ENCODE measurements at places on chromosomes 6 and 20. TPM values are rescaled to one million over a fixed set of nuclear protein-coding genes. Genes with fewer than 3 reads are reported as not detected.

DNA sequence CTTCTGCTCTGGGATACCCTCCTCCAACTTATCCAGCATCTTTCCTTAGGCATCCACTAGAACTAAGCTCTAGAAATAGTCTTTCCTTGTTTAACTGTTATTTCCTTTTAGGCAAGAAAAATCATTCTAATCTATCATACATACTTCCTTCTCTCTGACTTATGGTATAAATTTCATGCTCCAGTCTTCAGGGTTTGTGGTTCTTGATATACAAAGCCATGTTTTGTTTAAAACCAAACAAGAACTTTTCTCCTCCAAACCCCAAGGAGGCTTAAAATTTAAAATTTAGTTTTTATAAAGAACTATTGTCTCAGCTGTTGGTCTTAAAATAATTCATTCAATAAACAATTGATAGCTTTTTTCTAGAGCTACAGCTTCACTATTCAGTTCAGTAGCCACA, 77.2 kb downstream of the CD164 start:
- no peak for DNase-seq

GRCh38 chr6:9621276-9621675, 793.6 kb downstream of the TFAP2A start:
- DNase-seq, result no peak

- peak; percentile 70 for DNase-seq
Measured at GRCh38 chr6:111663692-111664564, 58.2 kb upstream of the TRAF3IP2 start.

GRCh38 chr6:52454556-52454955, 34.4 kb downstream of the EFHC1 start:
- no peak for DNase-seq

HLA-DMB gene
- polyA plus RNA-seq, result 7.8 TPM

ARFGEF3 gene
- polyA plus RNA-seq, result 0.33 TPM

PRDM13 gene
- not detected for polyA plus RNA-seq

LY6G6D gene
- polyA plus RNA-seq, result not detected

DNA sequence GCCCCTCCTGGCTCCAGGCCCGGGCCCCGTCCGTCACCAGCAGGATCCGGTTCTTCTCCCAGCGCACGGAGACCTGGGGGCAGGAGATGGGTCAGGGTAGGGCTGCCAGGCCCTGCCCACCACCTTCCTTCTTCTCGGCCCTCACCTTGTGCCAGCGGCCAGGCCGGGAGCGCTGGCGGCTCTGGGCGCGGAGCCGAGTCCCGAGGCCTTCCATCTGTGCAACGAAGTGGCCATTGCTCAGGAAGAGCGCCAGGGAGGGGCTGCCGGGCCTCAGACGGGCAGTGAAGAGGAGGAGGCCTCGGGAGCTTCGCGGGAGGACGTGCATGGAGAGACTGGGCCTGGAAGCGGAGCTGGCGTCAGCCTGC, 7.9 kb downstream of the ADRM1 start:
- no peak for DNase-seq

DNA sequence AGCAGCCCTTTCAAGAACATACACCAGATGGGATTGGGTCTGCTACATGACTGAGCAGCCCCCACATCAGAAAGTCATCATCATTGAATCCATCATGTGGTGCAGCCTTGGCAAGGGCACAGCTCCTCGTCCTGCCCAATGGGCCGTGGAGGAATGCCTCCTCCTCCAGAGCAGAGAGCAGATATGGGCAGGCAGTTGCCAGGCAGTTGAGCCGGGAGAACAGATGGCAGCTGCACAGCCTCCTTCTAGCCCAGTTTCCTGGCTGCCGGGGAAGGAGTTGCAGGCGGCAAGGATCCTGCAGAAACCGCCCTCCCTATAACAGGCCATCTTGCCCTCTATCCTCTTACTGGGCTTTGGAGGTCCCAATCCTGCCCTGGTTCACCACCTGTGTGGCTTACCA, 11.9 kb upstream of the ZFAND3 start:
- DNase-seq, result no peak

DNA sequence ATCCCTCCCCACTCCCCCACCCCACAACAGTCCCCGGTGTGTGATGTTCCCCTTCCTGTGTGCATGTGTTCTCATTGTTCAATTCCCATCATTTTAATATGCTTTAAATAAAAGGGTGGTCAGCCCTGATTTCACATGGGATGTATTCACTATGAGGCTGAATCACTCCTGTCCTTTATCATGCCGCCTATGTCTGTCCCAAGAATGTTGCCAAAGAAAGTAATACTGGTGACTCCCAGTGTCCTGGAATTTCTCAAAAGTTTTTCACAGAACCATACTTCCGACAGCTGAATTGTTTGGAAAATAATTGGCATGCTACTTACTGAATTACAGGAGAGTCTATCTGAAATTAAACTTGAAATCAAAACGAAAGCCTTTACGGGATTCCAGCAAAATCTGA, 217.7 kb downstream of the HAO1 start:
- DNase-seq, result no peak

HLA-DQB1 gene
- polyA plus RNA-seq, result 81.2 TPM

- DNase-seq, result no peak
Measured at GRCh38 chr20:56957737-56958553, 308.5 kb downstream of the BMP7 start.

- no peak for DNase-seq
Measured at GRCh38 chr6:127924440-127924839, 23.6 kb upstream of the THEMIS start.

DNA sequence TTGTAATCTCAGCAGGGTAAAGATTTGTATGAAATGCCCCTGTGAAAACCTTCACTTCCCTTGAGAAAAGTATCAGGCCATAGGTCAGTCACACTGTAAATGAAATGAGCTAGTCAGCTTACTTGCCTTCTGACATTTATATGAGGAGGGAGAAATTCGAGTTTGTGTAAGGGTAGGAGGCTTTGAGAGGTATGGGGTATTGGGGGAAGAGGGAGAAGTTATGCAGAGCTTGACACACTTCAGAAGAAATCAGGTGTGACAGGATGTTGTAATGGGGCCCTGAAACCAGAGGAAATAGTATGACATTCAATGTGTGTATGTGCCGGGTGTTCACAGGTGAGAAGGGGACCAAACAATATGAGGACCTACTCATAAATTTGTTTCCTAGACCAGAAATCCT, 64.2 kb upstream of the CCN6 start:
- DNase-seq, result no peak

SUMO4 gene
- 0.37 TPM for polyA plus RNA-seq

MROH8 gene
- 5.9 TPM for polyA plus RNA-seq

DNA sequence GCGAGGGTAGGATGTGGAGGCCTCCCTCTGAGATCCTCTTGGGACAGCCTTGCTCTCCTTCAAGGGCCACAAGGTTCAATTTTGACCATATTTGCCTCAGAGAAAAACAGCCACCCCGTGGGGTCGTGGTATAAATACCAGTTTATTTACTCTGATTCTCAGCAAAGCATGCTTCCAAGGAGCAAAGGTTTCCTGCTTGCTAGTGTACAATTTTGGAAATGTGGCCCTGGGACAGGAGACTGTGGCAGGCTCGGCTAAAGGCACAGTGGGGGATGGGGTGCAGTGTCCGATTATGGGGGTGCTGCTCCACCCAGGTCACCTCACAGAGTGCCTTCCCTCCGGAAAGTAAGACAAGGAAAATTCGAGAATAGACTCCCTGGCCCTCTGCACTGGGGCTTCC, 31.1 kb downstream of the RBM38 start:
- DNase-seq, result no peak

PRR3 gene
- polyA plus RNA-seq, result 8.2 TPM

CDC5L gene
- 5.4 TPM for polyA plus RNA-seq

RTF2 gene
- polyA plus RNA-seq, result 29.1 TPM

GRCh38 chr6:156273065-156273711, 504.0 kb upstream of the ARID1B start:
- no peak for DNase-seq

MUC21 gene
- 0.09 TPM for polyA plus RNA-seq

DNA sequence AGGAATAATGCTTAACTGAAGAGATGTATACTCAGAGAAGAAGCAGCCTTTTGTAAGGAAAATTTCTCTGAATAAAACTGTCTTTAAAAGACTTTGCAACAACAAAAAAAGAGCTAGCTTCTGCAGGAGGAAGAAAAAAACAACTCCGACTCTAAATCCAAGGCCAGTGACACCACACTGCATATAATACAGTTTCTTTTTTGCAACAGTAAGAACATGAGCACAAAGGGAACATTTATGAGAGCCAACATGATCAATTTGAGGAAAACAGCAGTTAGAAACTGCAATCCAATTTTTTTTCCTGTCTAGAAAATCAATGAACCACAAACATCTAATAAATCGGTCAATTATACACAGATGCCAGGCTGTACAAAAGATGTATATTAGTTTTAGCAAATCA, 42.9 kb upstream of the UST start:
- no peak for DNase-seq

DEFB124 gene
- polyA plus RNA-seq, result 1.5 TPM

OR2H2 gene
- polyA plus RNA-seq, result not detected

DNA sequence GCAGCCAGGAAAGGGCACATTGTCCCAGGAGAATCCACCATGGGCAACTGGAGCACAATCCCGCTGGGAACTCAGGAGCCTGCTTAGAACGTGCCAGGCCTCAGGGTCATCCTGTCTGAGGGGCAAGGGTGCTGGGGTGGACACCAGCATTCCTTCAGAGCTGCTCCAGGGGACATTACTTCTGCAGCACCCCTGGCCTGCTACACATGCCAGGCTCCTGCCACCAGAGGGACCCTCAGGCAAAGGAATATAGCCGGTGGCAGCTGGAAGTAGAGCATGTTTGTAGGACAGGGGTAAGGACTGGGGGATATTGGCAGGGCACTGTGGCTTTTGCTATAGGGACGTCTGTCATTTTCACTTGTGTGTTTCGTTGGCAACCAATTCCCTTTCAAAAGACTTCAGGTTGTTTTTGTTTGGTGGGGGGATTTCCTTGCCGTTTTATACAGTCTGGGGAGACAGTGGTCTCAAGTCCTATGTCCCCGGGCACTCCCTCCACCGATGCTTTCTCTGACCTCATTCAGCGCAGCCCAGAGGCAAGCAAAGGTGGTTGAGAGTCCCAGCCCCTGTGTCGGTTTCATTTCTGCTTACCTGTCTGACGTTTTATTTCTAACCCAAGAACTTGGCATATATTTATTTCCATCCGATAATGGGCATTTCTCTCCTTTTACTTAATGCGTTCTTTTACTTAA, 130.8 kb downstream of the JPH2 start:
- no peak for DNase-seq

GRCh38 chr6:163789199-163789810, 374.8 kb downstream of the QKI start:
- DNase-seq, result no peak

- no peak for DNase-seq
Measured at GRCh38 chr6:14189074-14189473, 71.5 kb downstream of the CD83 start.

GRCh38 chr6:38063973-38064372, 244.4 kb downstream of the ZFAND3 start:
- no peak for DNase-seq

NT5DC1 gene
- 11.8 TPM for polyA plus RNA-seq

DNA sequence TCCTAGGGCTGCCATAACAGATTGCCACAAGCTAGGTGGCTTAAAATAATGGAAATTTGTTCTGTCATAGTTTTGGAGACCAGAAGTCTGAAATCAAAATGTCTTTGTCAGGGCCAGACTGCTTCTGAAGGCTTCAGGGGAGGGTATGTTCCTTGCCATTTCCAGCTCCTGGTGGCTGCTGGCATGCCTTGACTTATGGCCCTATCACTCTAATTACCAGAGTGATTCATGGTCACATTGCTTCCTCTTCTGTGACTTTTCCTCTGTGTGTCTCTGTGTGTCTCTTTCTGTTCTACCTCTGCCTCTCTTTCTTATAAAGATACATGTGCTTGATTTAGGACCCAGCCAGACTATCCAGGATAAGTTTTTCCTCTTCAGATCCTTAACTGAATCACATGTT, 635.2 kb upstream of the IMPG1 start:
- no peak for DNase-seq

DNA sequence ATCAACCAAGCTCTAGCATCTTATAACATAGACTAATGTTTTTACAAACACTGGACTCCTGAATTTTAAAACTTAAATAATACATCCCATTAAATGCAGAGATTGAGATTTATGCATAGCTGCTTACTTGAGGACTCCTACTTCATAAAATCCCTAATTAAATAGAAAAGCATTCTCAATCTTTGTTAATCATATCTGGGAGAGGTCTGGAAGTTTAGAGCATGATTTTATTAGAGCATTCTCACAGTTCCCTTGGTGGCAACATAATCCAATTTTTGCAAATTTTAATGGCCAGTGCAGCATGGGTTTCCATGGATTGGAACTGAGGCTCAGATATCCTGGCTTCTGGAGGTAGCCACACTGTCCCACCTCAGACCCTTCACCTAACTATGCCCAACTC, 19.5 kb downstream of the BTBD3 start:
- no peak for DNase-seq

- DNase-seq, result no peak
Measured at GRCh38 chr6:150458579-150458978, 89.8 kb downstream of the IYD start.

DNA sequence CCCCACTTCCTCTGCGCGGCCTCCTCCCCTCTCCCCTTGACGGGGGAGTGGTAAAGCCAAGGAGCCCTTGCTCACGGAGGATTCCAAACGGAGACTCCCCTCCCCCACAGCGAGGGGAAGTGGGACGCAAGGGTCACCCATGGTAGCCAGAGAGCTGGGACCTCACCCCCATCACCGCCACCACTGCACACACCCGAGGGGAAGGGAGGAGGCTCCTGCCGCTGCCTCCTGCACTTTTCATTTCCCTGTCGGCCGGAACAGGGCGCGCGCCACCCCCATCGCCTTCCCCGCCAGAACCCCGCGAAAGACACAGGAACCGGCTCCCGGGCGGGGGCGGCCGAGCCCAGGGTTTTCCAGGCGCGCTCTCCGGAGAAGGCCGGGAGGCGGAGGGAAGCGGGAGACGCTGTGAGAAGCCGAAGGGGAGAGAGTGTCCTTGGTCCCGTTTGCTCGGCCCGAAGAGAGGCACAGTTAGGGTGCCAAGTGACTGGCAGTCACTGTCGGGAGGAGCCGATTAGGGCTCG, 789 bp downstream of the CCND3 start:
- peak; percentile 66 for DNase-seq

GRCh38 chr6:56995347-56995902, 40.5 kb downstream of the BEND6 start:
- no peak for DNase-seq

GRCh38 chr20:3237958-3238615, 903 bp downstream of the SLC4A11 start:
- DNase-seq, result no peak

MATN4 gene
- polyA plus RNA-seq, result 0.06 TPM

GRCh38 chr20:64050261-64051032, 1.0 kb upstream of the SOX18 start:
- no peak for DNase-seq

- no peak for DNase-seq
Measured at GRCh38 chr6:45942953-45943352, 72.7 kb downstream of the CLIC5 start.

FOXS1 gene
- 6.0 TPM for polyA plus RNA-seq

COMMD7 gene
- 53.6 TPM for polyA plus RNA-seq

GRCh38 chr20:38863024-38863851, 57.7 kb downstream of the PPP1R16B start:
- DNase-seq, result no peak
